ENCODE measurements at places on chromosomes 5 and 9.

GRCh38 chr5:156920042-156920860 is 42.8 kb downstream of the TIMD4 start:
- DNase-seq: peak; percentile 81

DNA sequence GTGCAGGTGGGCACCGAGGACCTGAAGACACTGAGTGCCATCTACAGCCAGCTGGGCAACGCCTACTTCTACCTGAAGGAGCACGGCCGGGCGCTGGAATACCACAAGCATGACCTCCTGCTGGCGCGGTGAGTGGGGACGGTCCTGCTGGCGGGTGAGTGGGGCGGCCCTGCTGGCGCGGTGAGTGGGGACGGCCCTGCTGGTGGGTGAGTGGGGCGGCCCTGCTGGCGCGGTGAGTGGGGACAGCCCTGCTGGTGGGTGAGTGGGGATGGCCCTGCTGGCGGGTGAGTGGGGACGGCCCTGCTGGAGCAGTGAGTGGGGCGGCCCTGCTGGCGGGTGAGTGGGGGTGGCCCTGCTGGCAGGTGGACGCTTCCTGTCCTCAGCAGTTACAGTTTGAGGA is 7.2 kb downstream of the GPSM1 start:
- no peak for DNase-seq

DNA sequence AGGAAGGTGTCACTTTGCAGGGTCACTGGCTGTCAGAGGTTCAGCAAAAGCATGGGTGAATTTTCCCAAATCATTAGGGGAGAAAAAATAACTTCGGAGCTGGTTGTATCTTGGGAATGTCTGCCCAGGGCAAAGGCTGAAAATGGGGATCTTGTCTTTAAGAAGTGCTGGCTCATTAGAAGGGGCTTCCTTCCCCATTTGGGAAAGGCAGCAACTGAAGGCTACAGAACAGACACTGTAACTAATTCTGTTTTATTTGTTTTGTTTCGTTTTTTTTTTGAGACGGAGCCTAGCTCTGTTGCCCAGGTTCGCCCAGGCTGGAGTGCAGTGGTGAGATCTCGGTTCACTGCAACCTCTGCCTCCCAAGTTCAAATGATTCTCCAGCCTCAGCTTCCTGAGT is 70.3 kb upstream of the PCA3 start:
- no peak for DNase-seq

DNA sequence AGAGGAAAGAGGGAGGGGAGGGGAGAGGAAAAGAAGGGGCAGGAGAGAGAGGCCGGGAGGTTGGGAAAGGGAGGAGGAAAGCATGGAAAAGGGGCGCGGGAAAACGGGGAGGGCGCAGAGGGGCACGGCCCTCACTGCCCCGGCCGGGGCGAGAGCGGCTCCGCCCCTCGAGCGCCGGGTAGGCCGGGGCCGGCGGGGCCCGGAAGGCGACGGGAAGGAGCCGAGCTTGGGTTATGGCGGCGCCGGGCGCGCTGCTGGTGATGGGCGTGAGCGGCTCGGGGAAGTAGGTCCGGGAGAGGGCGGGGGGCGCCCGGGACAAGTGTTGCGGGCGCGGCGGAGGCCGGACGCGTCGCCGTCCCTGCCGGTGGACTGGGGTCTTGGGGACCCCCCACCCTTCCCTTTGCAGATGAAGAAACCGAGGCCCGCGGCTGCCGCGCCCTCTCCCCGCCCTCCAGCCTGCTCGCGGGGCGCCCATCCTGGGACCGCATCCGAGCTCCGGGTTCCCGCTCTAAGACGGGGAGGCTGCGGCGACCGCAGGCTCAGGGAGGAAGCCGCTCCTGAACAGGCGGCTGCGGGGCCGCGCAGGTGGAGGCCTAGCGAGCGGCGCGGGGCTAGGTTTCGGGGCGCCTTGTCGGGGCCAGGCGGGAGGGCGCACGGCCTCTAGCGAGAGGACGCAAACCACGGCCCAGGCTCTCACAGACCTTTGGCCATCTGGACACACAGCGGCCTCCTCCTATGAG is at the start of gene IDNK:
Gene IDNK, plus strand, starts transcription at position 205 of the 740 bp plus-strand sequence. Its CDS starts 29 bp downstream, at position 234.
- DNase-seq: peak; percentile 15

DNA sequence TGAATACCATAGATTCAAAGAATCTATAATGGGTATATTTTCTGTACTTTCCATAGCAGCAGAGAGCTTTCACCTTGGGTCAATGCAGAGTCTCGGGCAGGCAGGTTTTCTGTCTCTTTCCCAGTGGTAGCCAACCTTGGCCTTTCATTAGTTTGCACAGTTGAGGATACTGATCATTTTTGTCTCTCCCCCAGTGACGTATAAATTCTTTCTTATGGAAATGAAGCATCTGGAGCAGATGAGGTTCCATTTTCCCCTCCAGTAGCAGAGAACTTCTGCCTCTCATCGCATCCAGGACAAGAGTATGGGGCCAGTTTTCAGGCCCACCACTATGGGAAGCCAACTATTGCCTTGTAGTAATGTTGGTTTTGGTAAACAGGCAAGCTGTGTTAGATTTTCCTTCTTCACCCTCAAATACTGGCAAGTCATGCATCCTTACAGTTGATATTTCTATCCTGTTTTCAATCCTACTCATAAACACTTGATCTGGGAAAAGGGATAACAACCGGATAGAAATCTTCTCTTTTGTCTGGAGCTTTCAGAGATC is 845.2 kb upstream of the CDH18 start:
- no peak for DNase-seq

DNA sequence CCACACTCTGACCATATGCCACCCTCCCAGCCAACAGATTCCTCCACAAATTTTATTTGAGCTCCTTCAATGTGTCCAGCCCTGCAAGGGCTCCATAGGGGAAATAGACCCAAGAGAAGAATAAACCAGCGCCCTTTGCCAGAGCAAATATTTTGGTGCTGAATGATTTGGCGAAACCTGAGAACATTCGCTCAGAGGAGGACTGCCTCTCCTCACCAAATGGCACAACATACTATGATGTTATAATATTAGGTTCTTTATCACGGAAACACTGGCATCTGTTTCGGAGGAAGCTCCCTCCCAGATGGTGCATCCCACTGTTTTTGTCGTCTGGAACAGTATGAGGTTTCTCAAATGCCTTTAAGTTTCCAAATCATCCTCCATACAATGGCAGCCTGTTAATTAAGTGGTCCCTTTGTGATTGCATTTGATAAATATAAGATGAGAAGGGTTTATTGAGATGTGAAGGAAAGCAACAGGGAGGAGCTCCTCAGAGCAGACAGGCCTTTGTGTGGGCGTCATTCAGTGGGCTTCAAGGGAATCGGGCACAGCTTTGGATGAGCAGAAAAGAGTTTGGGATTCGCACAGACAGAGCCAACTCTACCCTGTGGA is 139.1 kb upstream of the ADRA1B start:
- no peak for DNase-seq

GRCh38 chr5:5285906-5286305 is 136.6 kb upstream of the ICE1 start:
- DNase-seq: no peak

DNA sequence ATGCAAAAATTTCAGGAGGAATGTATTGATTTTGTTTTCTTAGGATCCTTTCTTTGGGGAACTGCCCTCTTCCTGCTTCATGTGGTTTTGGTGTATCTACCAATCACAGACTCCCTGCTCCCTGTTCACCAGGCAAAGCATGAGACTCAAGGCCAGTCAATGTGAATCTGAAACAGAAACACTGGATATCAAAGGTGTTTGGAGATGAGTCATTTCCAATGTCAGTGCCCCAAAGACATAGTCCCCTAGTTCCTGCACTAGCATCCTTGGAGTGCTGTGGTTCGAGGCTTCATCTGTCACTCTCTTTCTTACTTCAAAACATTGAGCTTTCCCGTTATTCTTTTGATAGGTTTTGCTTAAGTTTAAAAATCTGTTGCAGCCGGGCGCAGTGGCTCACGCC is 8.1 kb downstream of the PPP3R2 start:
- DNase-seq: no peak

GRCh38 chr5:167485061-167485774 is 806.2 kb upstream of the WWC1 start:
- no peak for DNase-seq

- peak; percentile 5 for DNase-seq
Measured at GRCh38 chr5:31232273-31232888, 38.9 kb downstream of the CDH6 start.

DNA sequence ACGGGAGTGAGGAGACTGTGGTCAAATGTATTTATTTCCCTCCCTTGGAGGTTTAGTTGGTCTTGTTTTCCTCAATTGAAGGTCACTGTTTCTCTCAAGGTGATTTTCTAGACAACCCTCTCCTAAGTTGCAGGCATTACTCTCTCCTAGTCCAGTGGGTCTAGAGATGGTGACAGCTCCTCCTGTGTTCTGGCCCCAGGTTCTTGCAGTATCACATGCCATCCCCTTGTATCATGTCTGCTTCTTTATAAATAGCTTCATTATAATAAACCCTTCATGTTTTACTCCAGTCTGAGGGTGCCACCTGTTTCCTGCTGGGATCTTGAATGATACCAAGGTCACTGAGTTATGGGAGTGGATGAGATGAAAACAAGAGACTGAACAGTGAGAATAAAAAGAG is 208.0 kb upstream of the KCNN2 start:
- no peak for DNase-seq

DNA sequence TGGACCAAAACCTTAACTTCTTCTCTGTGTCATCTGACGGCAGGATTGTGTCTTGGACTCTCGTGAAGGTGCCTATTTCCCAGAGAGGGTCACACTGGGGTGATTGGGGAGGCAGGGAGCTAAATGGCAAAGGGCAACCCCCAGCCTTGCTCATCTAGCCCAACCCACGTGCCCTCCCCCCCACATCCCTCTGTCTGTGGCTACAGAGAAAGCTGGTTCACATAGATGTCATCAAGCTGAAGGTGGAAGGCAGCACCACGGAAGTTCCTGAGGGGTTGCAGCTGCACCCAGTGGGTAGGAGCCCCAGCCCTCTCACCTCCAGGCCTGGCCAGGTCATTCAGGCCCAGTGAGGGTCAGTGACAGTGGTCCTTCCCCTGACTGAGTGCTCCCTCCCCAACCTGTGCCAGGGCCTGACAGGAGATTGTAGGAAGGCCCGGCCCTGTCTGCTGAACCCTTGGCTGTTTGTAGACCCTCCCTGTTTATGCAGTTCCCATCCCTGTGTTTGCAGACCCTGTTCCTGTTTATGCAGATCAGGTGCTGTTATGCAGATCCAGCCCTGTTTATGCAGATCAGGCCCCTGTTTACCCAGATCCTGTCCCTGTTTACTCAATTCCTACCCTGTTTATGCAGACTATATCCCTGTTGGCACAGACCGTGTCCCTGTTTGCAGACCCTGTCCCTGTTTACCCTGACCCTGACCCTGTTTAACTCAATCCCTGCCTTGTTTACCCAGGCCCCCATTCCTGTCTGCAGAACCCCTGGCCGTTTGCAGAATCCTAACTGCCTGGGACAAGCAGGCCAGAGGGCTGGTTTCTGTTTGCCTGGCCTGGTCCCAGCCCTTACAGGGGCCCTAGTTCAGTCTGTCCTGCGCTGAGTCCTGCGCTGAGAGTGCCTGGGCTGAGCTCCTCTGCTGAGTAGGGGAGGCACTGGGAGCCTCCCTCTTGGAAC is 10.4 kb downstream of the ENHO start:
- DNase-seq: no peak

- DNase-seq: no peak
Measured at GRCh38 chr9:117249799-117250198, 165.1 kb downstream of the ASTN2 start.

- no peak for DNase-seq
Measured at GRCh38 chr9:31590091-31590490, 794.4 kb upstream of the ACO1 start.

GRCh38 chr5:157177953-157178352 is 2.7 kb upstream of the ITK start:
- no peak for DNase-seq

- DNase-seq: no peak
Measured at GRCh38 chr9:94945197-94946144, 219.0 kb downstream of the AOPEP start.

GRCh38 chr9:137006116-137007003 is 10.0 kb upstream of the CLIC3 start:
- no peak for DNase-seq

- DNase-seq: no peak
Measured at GRCh38 chr5:17219006-17219422, 1.6 kb downstream of the BASP1 start.

DNA sequence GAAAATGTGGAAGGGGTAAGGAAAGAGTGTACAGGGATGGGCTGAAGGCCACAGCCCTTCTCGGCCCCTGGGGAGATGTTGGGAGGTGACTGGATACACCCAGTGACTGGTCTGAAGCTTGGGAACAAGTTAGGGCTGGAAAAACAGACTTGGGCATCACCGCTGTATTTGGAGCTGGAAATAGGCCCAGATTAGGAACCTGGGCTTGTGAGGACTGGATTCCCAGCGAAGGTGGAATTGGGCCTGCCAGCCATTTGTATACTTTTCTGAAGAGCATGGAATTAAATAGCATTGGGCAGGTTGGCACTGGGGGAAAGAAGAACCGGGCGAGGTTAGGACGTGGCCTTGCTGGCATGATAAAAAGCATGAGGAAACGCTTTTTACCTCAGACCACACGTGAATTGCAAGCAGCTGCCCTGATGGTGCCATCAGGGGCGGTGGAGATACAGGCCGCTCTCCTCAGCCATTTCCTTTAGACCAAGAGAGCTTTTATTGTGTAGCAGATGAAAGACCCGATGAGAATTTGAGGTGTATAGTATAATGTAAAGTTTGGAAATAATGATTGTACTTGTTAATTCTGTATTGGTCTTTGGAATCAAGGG is 37.8 kb downstream of the OTULIN start:
- no peak for DNase-seq
